ENCODE measurements at places on chromosomes 16 and 17.
A peak's percentile ranks its signal among the peaks of the same experiment; 100 is the strongest.

DNA sequence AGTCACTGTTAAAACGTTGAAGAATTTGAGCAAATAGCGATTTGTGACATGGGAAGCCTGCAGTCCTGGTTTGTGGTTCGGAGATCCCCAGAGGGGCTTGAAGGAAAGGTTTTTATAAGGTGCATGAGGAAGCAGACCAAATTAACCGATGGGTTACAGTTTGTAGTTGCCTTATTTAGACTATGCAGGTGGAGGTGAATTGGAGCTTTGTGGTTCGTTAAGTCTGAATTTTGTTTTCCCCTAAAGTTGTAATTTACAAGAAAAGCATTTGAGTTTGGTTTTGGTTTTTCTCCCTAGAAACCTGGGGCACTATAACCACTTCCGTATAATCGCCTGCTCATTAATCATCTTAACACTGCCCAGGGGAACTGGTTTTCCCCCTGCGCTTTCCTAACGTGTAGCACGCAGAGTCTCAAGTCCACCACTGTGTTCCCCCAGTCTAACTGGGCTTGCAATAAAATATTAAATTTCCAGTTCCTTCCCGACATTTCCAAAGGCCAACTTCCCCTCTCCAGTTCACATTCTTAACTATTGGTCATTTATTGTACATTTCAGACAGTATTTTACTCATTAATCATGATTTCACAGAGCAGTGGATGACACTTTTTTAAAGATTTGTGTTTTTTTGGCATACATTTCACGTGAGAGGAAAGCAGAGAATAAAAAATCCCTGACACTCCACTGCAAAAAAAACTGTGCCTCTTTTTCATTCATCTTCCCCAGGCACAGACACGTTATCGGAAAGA lies 932 bp downstream of the ZNF267 start:
- peak; percentile 48 for DNase-seq

- no peak for DNase-seq
Measured at GRCh38 chr16:47310792-47311211, 150.1 kb downstream of the ITFG1 start.

DNA sequence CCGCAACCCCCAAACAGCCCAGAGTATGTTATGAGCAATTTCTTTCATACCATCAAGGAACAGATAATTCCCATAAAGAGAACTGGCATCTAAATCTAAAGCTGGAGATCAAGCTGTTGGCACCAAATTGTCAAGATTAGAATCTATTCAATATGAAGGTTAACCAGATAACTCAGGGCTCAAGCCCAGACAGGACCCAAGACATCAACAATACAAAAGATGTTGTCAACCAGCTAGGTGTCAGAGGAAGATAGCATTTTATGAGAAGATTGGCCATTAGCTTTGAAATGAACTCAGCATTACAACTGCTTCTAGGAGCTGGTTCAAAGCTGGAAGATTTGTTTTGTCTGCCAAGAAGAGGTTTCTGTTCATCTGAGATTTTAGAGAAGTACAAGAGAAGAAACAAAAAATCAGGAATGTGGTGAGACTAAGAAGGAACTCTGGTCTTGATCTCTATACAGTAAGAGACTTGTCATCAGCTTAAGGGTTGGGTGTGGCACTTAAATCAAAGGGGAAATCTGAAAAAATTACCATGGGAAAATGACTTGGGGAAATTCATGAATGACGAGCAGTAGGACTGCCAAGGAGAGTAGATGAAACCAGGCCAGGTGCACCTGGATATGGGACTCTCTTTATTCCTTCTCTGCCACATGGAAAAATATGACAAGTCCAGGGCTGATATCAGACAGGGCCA lies 64.2 kb upstream of the COX10 start:
- no peak for DNase-seq

DNA sequence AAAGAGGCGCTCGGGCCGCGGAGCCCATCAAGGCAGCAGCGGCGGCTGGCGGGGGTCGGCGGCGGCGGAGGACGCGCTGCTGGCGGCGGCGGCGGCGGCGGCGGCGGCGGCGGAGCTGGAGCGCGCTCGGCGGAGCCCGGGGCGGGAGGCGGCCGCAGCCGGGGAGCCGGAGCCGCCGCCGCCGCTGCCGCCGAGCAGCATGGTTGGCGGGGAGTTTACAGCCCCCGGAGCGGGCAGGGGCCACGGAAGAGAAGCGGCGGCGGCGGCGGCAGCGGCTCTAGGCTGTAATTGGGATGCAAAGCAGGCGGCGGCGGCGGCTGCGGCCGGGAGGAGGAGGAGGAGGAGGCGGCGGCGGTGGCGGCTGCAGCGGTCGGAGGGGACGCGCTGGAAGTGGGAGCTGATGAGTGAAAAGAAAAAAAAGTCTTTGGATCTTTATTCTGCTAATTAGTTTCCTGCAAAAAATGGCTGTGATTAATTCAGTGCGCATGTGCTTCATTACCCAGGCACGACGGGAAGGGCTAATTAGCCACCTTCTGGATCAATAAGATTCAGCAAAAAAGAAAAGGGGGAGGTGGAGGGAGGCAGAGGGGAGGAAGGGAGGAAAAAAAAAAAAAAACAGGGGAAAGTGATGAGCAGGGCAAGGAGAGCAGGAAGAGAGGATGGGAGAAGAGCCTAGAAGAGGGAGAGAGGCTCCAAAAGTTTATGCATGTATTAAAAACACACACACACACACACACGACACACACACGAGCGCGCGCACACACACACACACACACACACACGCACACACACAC lies 10.9 kb upstream of the ZFHX3 start:
- peak; percentile 83 for DNase-seq

DNA sequence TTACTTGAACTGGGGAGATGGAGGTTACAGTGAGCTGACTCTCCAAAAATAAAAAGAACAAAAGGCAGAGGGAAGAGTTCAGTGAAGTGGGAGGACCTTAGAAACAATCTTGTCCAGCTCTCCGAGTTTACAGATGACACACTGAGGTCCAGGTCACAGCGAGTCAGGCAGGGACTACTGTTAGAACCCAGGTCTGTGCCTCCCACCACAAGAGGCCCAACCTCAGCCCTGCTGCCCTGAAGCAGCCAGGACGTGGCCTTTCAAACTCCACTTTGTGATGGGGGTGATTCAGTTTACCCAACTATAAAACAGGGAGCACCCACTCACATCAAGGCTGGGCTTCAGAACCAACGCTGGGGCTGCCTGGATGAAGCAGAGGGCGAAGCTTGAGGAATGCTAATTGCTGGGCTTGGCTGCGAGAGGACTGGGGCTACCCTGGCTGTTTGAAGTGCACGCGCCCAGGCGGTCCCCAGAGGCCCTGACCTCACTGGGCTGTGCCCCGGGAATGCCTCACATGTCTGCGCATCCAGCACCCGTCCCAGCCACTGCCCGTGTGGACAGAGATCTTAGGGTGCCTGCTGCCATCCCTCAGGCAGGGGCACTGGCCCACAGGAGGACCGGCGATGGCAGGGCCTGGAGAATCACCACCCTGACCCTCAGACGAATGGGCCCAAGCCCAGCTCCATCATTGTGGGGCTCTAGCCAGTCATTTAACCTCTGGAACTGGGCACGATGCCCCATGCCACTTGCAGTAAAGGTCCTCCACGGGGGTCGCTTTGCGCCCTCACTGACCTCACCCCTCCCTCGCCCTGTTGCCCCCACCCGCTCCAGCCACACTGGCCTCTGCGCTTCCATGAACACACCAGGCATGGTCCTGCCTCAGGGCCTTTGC lies 11.4 kb downstream of the SLC5A10 start:
- no peak for DNase-seq

DNA sequence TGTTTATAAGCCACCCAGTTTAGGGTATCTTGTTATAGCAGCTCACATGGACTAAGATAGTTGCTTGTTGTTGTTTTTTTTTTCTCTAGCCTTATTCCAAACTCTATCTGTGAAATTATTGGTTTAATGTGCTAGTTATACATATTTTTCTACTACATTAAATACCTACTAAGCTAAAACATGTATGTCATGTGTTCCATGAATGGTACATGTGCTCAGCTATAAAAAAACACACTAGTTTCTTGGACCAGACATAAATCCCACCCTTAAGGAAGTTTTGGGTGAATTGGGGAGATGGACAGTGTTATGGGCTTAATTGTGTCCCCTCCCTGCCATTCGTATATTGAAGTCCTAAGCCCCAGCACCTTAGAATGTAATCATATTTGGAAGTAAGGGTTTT lies 19.8 kb downstream of the ITPRIPL2 start:
- no peak for DNase-seq

DNA sequence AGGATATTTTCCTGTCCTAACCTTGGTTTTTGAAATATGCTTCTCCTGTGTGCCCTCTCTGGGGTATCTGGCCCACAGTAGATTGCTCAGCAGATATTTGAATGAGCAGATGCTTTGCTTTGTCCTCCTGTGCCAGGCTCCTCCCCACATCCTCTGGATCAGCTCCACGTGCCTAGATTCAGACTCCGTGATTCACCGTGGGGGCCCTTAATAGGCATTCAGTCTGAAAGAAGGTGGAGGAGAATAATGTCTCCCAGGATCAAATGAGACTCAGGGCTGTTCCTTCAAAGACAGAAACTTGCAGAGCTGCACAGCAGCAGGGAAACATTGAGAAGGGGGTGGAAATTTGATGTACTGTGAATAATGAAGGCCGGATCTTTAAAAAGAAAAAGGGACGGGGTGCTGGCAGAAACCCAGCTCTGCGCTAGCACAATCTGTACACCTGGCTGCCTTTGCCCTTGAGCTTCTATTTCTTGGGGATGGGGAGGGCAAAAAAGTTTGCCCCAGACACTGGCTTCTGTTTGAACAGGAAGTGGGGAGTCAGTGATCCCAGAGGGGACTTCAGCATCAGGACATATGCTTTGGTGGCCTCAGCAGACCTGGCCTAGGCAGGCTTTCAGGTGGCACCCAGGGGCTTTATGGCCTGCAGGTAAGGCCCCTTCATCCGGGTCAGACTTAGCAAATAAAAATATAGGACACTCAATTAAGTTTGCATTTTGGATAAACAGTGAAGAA lies 15.9 kb upstream of the SLC12A3 start:
- no peak for DNase-seq

GRCh38 chr17:77208856-77209255 lies 68.1 kb downstream of the SEC14L1 start:
- no peak for DNase-seq

- DNase-seq = no peak
Measured at GRCh38 chr16:16171332-16171919, 51.9 kb downstream of the ABCC6 start.

All from Caki2 (cell line).